ENCODE measurements at places on chromosomes 6 and 20.
A peak's percentile ranks its signal among the peaks of the same experiment; 100 is the strongest.

- DNase-seq: no peak
Observed at GRCh38 chr6:138572167-138572875, 73.0 kb upstream of the NHSL1 start.

DNA sequence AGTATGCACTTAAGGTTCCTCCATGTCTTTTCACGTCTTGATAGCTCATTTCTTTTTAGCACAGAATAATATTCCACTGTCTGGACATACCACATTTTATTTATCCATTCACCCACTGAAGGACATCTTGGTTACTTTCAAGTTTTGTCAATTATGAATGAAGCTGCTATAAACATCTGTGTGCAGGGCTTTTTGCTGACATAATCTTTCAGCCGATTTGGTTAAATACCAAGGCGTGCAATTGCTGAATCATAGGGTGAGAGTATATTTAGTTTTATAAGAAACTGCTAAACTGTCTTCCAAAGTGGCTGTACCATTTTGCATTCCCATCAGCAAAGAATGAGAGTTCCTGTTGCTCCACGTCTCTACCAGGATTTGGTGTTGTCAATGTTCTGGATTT, 44.9 kb upstream of the PHACTR2 start:
- DNase-seq: no peak

- no peak for DNase-seq
Observed at GRCh38 chr20:34102342-34102741, 9.7 kb downstream of the EIF2S2 start.

DNA sequence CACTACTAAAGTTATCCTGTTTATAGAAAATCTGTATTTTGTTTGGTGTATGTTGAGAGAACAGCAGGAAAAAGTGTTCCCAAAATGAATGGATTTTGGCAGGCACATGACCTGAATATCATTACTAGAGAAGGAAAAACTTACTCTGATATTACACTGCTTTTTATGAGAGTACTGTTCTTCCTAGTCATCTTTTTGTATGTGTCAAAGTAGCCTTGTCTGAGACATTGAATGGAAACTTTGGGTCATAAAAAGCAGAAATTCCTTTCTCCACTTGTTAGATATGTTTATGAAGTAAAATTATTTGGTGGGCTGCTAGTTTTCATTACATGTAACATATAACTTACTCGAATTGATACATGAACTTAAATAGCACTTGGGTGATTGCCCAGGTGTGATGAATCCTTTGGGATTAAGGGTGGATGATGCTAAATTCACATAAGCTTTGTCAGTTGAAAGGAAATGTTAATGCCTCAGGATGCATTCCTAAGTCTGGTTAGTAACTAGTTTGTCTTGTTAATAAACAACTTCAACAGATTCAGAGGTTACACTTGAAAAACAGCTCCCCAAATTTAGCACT, 206.7 kb downstream of the CENPW start:
- DNase-seq: no peak

- peak; percentile 38 for DNase-seq
Observed at GRCh38 chr20:21391185-21391971, 5.9 kb downstream of the NKX2-4 start.

DNA sequence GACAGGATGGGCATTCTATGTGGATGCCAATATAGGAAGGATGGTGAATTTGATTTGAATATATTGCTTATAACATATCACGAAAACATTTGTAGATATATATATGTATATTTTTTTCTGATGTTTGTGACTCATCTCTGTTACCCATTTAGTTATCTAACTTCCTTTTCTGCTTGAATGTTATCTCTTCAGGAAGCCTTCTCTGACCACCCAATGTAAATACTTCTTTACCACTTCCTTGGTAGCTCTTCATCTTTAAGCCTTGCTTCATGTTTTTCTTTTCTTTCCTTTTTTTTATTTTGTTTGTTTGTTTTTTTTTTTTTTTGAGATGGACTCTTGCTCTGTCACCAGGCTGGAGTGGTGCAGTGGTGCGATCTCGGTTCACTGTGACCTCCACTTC, 260.5 kb upstream of the EPHA7 start:
- DNase-seq: no peak

GRCh38 chr20:48648482-48649051, 179.2 kb downstream of the PREX1 start:
- DNase-seq: no peak

GRCh38 chr6:68279793-68280557, 355.1 kb upstream of the ADGRB3 start:
- no peak for DNase-seq

DNA sequence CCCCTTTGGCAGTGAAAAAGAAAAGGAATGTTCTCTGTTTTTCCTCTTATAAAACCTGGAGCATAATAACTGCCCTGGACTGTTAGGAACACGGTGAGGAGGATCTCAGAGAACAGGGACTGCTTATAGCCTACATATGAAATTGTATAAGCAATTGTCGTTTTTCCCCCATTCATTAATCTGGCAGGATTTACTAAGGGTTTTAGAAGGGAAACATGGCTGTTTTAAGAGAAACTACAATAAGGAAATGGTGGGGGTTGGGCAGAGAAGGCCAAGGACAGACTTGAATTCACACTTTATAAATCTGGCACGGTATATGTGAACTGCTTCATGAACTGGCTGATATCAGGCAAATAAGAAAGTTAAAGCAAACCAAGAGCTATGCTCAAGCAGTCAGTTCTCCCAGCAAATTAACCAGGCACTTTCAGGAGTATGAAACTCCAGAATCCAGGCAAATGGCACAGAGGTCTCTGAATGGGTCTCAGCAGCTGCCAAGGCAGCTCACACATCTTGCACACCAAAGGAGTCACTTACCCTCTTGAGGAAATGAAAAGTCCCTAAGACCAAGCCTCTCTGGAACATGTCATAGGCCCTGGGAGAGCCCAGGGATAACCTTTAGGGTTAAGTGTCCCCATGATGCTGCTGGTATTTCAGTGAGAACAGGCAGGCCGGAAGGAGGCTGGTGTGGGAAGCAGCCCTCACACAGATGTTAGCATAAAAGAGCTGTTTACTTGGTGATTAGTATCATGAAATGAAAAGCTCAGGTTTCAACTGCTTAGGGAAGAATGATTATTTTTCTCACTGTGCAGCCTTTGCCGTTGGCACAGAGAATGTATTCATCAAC, 260.5 kb upstream of the MARCKS start:
- DNase-seq: no peak

- no peak for DNase-seq
Observed at GRCh38 chr20:58523971-58524315, 8.7 kb upstream of the APCDD1L start.

DNA sequence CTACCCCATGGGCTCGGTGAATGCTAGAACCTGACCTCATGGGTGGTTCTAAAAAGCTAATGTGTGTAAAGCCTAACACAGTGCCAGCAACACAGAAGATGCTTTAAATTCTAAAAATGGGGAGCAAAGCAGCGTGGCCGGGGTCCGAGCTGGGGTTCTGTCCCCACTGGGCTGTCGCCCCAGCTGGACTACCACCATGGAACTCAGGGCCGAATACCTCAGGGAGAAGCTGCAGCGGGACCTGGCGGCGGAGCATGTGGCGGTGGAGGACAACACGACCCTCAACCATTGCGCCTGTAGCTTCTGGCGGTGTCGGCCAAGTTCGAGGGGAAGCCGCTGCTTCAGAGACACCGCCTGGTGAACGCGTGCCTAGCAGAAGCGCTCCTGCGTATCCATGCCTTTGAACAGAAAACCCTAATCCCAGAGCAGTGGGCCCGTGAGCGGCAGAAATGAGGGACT, 8.4 kb downstream of the SOX4 start:
- DNase-seq: no peak

DNA sequence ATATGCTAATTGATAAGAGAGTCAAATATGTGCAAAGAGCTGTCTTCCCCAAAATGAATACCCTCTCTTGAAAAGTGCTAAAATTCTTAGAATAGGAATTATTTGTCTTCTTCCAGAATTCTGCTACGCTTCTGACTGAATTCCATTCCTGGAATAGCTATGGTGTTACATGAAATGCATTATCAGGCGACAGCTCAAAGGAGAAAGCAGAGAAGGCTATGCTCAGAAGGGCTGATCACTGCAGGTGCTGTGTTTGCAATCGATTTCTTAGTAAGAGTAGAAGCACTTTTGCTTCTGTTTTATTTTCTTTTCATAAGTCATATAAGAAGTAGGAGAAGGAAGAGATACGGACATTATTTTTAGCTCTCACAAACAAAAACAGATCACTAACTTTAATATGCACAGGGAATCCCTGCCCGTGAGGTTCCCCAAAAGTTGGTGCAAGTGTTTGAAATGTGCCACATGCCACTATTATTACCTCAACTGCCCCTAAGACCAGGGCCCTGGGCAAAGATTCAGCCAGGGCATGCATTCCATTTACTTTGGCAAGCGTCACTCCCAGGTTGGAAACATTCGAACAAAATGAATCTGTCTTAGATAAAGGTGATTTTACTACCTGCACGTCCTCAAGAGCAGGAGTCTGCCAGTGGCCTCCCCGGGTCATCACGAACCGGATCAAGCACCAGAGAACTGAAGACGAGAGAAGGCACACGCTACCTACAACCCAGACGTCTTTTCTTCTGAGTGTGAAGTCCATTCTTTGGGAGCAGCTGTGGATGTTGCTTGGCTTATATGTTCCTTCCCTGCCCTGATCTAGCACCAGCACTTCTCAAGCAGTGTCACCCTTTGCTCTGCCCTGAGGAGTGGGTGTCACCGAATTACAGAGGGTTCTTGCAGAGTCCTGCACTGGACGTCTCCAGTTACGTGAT, 7.2 kb downstream of the MYLK4 start:
- no peak for DNase-seq

DNA sequence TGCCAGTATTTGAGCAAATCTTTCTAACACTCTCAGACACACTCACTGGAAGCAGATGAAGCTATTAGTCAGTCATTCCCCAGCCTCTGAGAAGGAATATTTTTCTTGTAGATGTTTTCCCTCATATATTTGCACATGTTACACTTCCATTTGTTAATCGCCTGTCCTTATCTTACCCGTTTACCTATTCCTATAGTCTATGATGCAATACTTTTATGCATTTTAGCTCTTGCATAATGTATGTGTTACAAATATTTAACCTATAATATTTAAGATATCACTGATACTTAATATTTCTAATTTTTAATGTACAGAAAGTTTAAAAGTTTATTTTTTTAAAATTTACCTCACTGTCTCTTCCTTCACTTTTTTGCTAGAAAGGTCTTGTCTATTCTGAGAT, 71.9 kb downstream of the PCSK2 start:
- DNase-seq: no peak

- no peak for DNase-seq
Observed at GRCh38 chr6:114648847-114649246, 306.0 kb upstream of the HS3ST5 start.

DNA sequence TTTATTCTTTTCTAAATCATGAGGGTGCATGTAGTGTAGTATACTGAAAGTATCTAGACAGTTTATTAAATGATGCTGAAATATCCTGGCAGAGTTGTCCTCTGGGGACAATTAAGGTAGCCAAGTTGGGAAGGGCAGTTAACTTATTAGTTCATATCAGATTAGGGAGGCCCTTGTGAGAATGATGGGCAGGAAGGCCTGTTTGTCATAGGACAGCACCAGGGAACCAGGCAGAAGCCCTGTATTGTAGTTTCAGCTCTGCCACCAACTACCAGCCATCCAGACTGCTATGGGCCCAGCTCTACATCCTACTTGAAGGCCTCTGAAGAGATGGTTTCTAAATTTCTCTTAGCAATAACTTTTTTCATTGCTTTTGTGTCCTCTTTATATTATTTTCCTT, 4.0 kb downstream of the MYLIP start:
- DNase-seq: no peak

DNA sequence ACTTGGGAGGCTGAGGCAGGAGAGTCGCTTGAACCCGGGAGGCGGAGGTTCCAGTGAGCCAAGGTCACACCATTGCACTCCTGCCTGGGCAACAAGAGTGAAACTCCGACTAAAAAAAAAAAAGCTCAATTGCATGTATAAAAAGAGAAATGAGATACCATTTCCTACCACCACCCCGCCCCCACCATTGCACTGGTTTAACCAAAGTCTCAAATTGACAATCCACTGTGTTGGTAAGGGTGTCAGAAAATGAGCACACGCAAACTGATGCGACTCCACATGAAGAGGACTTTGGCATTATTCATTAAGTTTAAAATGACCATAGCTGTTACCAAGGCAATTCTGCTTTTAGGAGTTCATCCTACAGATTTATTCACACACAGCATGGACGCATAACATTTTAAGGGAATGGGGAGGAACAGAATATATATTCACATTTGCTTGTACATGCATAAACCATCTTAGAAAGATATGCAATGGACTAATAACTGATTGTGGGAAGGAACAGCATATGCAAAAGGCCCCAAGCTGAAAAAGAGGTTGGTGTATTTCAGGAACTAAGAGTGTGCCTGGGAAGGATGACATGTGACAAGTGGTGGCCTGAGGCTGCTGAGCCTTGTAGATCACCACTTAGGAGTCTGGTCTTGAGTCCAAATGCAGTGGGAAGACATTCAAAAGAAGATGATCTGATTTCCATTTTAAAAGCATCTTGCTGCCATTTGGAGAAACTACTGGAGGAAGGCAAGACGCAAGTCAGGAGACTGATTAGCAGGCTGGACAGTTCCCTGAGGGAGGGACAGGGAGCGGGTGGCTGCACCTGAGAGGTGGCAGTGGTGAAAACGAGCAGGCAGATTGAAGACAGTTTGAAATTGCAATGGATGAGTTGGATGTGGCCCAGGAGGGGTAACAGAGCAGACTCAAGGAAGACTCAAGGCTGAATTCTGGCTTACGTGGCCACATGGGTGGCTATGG, 37.2 kb upstream of the PTPN1 start:
- DNase-seq: no peak

- DNase-seq: peak; percentile 84
Observed at GRCh38 chr6:12289933-12290820, at the start of gene EDN1. TSS of gene EDN1 (plus strand) at chr6:12290361. CDS start at chr6:12290630, 269 bp downstream.

- no peak for DNase-seq
Observed at GRCh38 chr6:148407372-148407771, 64.7 kb downstream of the SASH1 start.

DNA sequence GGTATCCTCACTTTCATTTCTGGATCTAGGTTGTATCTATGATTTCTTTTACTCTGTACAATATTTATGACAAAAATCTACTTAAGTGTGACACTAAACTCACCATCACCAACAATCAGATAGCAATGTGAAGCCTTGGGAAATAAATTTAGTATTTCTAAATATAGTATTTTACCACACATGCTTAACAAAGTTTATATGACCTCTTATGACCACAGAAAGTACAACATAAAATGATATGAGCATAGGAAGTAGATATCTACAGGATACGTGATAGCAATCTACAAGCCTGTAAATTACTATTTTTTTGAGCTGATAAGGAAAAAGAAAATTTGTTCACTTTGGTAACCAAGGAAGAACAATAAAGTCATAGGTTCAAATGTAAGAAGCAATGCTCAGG, 910.4 kb upstream of the CITED2 start:
- DNase-seq: no peak

DNA sequence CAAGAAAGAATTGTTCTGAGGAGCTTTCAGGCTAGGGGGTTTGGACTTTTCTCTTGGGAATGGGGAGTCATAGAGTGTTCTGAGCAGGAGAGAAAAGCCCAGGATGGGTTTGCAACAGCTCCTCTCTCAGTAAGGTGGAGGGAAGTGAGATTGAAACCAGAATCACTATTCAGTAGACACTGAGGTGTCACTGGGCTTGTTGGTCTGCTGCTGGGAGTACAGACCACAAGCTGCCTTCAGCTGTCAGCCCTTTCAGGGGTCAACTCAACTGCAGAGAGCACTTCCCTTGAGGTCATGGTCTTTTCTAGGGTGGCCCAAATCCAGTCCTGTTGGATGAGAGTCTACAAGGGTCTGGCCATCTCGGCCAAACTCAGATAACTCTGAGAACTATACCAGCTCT, 12.9 kb upstream of the FOXA2 start:
- no peak for DNase-seq

- no peak for DNase-seq
Observed at GRCh38 chr6:111207141-111207858, 120.0 kb downstream of the SLC16A10 start.
